BJ (cell line): ENCODE measurements at places on chromosomes 1 and 21.

DNA sequence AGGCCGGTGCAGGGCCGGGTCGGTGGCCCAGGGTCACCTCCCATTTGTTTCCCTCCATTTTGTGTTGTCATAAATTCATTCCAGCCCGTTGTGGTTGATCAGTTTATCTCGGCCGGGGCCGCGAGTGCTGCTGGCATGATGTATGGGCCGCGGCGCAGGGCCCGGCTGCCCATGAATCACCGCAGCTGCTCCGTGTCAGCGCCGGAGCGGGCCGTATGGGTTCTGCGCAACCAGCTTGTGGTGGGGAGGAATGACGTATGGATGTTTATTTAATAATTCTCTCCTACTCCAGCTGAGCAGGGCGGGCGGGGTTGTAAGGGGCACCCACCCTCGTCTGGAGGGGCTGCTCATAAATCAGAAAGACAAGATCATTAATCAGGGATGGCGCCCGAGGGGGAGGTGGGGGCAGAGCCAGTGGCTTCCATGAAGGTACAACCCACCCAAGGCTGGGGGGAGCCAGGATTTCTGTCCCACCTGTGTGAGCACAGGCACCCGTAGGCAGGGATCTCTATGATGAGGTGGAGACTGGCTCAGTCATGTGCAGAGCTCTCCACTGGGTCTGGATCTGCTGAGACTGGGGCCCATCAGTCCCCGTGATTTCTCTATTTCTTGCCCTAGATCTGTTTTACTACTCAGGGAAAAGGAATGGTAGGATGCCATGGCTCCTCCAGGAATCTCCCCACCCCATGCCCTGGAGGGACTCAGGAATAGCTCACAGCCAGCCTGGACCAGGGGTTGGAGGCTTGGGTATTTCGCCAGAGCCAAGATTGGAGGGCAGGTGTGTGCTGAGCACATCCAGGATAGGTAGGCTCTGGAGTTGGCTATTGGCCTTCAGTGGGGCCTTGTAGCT is 27.8 kb downstream of the TMEM53 start:
- DNase-seq: no peak

DNA sequence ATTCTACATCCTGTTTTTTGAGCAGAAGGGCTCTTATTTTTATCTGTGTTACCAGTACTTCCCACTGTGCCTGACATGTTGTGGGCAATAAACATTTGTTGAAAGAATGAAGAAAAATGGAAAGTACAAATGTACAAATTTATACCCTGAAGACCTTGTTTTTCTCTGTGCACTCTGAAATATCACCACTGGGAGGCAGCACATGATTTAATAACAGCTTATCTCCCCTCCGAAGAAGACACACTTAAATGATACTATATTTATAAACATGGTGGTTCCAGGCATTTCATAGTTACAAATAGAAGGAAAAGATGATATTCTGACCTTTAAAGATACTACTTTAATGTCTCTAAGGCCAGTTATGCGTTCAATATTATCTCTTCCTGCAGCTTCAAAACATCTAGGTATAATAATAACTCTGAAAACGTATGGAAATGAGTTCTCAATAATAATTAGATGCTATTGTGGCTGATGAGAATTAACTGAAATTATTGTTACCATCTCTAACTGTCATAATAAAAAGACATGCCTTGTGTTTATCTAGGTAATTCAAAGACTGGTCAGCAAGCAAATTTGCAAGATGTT is 12.8 kb downstream of the DYNLT5 start:
- no peak for DNase-seq

DNA sequence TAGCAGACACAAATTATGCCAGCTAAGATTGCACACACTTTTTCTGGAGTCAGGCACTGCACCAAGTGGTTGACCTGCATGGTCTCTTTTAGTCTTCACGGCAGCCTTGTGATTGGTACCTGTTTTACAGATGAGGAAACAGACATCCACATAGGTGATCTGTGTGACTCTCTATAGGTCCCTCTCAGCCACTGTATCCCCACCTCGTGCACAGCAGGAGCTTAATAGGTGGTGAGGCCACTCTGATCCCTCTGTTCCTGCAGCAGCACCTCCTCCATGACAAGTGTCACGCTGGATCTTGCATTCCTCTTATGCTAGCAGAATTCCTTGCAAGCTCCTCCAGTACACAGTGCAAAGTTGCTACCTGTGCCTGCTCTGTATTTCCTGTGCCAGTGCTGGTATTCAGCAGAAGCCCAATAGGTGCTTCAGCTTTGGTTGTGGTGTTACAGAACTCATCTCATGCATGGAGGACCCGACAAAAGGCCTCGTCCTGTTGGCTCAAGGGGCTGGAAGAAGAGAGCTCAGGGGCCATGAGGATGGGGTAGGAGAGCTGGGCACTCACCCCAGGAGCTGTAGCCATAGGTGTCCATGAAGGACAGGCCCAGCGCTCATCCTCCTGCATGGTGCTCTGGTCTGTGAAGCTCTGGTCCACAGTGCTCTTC is 546.7 kb downstream of the PTPRU start:
- no peak for DNase-seq

GRCh38 chr1:99784809-99785255 is 18.4 kb upstream of the FRRS1 start:
- DNase-seq: no peak

GRCh38 chr1:12069623-12070244 is 6.6 kb downstream of the TNFRSF8 start:
- DNase-seq: no peak

- no peak for DNase-seq
Measured at GRCh38 chr1:184215274-184215925, 163.9 kb downstream of the TSEN15 start.
